ENCODE measurements at places on chromosomes 12 and 14. TPM values are rescaled to one million over a fixed set of nuclear protein-coding genes. Genes with fewer than 3 reads are reported as not detected.

GRCh38 chr12:66514581-66514980 is 164.3 kb downstream of the GRIP1 start:
- peak; percentile 48 for DNase-seq

SIRT4 gene
- 1.1 TPM for total RNA-seq

DNA sequence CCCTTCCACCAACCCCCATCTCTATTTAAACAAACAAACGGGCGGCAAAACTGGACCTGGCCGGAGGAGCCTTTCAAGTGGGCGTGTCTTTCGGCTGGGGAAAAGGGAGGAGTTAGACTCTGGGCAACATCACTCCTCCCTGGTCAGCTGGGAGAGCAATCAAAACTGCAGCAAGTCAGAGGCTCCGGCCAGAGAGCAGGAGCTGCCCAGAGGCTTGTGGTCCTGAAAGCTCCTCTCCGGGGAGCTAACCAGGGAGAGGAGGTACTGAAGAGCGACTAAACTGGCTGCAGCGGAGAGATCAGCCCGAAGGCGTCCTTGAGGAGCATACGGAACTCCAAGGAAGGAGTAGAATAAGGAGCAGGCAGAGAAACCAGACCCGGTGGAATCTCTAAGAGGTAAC is at the start of gene NEUROD4:
Gene NEUROD4, plus strand, starts transcription at position 191 of the 400 bp plus-strand sequence. CDS start 6,466 bp downstream, outside the sequence.
- DNase-seq, result peak; percentile 50

DNA sequence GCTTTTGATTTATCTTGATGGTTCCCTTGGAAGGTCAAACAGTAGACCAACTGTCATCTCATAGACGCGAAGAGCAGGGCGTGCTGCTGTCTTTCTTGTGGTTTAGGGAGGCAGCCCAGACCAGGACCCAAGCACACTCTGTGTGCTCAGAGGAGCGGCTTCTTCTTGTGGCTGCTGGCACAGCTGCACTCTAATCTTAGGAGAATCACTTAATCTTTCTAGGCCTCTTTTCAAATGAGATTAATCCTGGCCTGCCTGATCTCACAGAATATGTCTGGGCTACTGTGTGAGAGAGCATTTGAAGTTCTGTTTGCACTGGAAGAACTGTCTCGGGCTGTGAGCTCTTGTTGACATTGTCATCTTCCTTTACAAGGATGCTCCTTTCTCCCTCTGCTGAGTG is 60.0 kb upstream of the TRAF3 start:
- no peak for DNase-seq

- no peak for DNase-seq
These were observed 409.8 kb downstream of the RERGL start for GRCh38 chr12:17680220-17680619.

- peak; percentile 49 for DNase-seq
These were observed 445.7 kb downstream of the DAD1 start for GRCh38 chr14:22143363-22143762.

RALGAPA1 gene
- total RNA-seq, result 39.1 TPM

GRCh38 chr12:6534945-6535696 is 804 bp downstream of the GAPDH start:
- DNase-seq, result peak; percentile 97

- DNase-seq, result no peak
These were observed 3.5 kb upstream of the SCNN1A start for GRCh38 chr12:6378709-6379472.

Measured in osteoblast (primary cell).